Inflammatory macrophage treated with lipopolysaccharide for 4 hours (primary cell): ENCODE measurements at places on chromosomes 5 and 9.

- no peak for DNase-seq
Observed at GRCh38 chr9:132670457-132671391, at the start of gene GTF3C4. Gene GTF3C4 (plus strand): TSS chr9:132670464. CDS start chr9:132670599, 135 bp downstream.

DNA sequence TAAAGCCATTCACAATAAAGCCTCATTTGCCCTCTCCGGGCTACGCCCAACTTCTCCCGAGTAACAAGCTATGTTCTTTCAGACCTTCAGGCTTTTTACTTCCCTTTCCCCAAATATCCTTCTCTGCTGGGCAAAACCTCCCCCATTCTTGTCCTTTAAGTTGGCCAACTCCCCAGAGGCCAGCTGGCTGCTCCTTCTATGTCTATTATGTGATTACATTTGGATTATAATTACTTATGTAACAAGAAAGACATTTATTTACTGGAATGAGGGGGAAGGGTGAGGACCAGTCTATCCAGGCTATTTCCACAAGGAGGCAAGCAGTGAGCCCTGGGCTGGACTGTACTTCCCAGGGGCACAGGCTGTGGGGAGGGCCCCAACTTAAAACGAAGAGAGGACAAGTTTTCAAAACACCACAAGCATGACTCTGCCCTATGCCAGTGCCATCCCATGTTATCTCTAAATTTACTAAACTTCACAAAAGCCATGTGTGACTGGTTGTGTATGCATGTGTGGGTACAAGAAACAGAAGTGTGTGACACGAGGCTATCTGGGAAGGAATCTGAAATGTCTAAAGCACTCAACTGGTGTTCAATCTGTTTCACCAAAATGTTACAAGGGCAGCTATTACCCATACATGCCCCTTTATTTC, 84.5 kb downstream of the GNAQ start:
- peak; percentile 40 for DNase-seq

DNA sequence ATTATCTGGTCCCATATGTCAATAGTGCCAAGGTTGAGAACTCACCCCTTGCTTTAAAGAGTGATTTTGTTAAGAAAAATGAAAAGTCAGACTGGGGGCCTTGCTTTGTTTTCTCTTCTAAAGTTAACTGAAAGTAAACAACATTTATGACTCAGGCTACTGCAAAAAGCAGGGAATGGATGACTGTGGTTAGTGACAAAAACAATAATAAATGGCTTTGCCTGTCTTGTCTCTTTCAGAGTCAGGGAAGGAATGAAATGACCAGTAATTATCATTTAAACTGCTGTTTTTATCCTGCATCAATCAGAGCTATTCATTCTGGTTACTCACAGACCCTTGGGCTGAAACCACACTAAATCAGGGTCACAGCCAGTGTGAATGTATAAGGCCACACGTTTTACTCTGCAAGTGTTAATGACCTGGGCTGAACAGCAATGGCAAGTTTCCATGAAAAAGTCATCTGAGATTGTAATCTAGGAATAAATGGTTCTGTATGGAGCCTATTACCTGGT, 112.2 kb downstream of the ZNF608 start:
- no peak for DNase-seq

GRCh38 chr5:104652271-104652861, 1089.8 kb upstream of the NUDT12 start:
- DNase-seq = no peak

- DNase-seq = no peak
Observed at GRCh38 chr9:19108038-19108437, 5.3 kb upstream of the HAUS6 start.

GRCh38 chr5:84372066-84372695, 12.5 kb downstream of the EDIL3 start:
- no peak for DNase-seq

DNA sequence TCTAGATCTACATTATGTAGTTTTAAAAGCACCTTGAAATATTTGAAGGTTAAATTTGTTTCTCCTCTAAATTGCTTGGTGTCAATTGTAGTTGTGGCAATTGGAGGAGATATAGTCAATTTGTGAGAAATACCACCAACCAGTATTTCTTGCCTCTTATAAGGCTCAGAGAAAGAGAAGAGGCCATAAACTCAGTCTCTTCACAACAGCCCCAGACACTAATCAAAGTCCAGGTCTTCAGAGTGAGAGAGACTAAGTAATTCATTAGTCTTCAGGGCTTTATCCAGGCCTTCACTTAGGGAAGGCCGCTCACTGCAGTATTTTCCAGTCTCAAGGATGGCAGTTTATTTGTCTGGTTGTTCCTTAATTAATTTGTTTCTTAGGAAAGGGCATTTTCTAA, 168.0 kb upstream of the RGMB start:
- no peak for DNase-seq

- no peak for DNase-seq
Observed at GRCh38 chr5:411728-412127, 31.2 kb upstream of the EXOC3 start.

- no peak for DNase-seq
Observed at GRCh38 chr9:136917902-136918301, 26.6 kb downstream of the FBXW5 start.

DNA sequence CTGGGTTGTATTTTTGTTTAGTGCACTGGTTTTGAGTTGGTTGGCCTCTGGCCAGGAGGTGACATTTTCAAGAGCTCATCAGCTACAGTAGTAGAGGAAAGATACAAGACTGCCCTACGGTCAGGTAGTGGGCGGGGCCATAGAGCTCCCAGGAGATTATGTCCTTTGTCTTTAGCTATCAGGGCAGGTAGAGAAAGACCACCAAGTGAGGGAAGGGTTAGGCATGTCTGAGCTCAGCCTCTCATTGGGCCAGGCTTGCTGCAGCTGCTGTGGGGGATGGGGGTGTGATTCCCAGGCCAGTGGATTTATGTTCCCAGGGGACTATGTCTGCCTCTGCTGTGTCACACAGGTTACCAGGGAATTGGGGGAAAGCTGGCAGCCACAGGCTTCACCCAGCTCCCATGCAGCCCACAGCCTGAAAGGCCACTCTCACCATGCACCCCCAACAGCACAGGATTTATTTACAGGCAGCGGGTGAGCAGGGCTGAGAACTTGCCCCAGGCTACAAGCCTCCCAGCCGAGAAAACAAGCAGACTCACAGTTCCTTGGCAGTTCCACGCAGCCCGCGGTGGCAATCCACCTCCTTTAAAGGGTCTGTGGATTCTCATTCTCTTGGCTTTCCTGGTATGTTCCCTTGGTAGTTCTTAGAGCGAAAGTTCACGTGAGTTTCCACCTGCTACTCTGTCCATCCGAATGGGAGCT, 37.5 kb upstream of the BOD1 start:
- no peak for DNase-seq

GRCh38 chr5:8756498-8757084, 789.3 kb downstream of the SEMA5A start:
- DNase-seq = no peak

DNA sequence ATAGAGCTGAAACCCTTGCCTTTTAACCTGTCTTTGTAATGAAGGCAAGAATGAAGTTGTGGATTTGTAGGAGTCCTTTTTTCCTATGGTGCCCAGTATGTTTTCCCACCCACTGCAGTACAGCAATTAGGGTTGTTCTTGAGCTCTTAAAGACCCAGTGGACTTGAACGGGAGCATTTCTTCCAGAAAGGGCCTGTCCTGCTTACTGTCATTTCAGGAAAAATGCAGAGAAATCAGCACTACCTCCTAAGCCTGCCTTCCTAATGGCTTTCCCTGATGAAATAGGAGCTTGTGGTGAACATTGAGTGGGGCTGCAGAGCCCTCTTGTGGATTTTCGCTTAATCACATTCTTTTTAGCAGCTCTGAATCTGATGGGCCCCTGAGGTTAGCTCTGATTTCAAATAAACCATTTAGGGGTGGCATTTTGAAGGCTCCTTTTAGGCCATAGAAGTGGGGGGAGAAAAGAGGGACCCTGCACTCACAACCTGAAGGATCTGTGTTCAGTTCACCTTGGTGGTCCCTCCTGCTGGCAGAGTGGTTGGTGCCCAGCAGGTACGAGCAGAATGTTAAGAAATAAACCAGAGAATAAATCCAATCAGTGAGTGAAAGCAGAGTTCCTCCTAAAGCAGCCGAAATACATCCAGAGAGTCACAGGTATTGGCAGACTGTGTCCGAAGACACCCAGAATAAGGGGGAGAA, 188.0 kb upstream of the KLF9 start:
- peak; percentile 73 for DNase-seq

DNA sequence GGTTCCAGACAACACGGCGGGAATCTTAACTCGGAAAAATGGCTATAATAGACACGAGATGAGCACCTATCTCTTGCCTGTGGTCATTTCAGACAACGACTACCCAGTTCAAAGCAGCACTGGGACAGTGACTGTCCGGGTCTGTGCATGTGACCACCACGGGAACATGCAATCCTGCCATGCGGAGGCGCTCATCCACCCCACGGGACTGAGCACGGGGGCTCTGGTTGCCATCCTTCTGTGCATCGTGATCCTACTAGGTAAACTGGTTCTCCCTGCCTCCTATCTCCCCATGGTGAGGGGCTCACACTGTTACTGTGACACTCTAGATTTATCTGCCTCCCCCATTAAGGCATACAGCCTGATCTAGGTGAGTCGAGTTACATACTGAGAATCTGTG, 124.2 kb downstream of the CDH6 start:
- DNase-seq = no peak

GRCh38 chr5:1324301-1324700, 20.6 kb downstream of the CLPTM1L start:
- DNase-seq = no peak

DNA sequence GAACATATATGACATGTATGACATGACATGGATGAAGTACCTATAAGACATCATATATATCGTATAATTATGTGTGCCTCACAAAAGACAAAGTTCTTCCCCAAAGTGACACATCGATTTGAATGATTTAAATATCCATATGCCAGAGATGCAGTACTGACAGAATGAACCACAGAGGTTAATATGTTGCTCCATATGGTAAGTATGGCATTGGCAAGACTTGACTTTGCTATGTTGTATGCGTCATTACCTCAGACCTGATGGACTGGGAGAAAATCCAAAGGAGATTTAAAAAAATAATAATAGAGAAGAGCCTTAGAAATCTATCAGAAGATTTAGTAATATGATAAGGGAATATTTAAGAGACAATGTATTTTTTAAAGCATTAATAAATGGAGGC, 263.2 kb downstream of the PJA2 start:
- no peak for DNase-seq

DNA sequence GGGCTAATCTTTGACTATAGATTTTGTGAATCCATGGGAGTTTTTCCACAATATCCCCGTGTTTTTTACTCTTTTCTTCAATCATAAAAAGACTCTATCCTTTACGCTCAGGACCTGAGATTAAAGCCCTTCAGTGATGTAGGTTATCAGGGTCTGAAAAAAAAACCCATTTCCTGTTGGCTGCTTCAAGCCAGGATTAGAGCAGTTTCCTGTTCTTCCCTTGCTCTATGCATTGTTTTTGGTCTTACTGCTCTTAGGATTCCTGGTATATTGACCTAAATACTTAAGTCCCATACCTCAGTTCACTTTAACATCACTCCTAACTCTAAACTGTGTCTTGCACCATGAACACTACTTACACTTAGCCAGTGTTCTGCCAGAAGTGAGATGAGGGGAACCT, 319.3 kb upstream of the CHD1 start:
- no peak for DNase-seq

DNA sequence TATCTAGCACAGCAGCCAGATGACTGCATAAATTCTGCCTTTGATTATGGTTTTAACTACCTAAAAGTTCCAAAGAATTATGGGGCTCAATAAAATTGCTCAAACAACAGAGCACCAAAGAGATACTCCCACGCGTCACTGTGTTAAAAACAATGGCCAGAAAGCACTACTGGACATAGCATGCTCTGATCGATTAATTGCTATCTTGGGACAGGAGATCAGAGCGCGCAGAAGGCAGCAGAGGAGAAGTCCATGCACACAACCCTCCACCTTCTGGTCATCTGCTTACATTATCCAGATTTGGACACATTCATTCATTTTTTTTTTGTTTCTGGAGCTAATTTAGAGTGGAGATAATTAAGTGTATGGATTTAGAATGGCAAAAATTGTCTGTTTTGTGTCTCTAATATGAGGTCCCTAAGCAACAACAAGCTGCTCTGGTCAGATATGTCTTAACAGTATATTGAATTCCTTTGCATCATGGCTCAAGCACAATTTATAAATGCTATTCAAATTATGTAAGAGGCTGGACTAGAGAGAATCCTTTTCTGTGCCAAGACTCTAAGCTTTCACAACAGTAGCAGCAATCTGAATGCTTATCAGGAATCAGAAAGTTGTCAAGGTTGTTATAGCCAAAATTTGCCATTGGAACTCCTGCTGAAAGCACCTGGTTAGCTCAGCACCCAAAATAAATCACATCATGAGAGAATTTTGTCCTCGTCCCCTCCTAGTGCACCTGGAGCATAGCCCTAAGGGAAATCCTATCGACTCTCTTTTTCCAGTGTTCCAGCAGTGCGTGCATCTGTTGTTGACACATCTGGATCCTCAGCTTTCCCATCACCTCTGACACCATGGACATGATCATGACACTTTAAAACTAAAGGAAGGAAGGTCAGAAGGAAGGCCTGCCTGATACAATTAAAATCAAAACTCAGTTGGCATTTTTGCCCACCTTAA, 98.6 kb upstream of the HMHB1 start:
- no peak for DNase-seq

- DNase-seq = no peak
Observed at GRCh38 chr5:178997191-178997590, 2.1 kb upstream of the GRM6 start.

DNA sequence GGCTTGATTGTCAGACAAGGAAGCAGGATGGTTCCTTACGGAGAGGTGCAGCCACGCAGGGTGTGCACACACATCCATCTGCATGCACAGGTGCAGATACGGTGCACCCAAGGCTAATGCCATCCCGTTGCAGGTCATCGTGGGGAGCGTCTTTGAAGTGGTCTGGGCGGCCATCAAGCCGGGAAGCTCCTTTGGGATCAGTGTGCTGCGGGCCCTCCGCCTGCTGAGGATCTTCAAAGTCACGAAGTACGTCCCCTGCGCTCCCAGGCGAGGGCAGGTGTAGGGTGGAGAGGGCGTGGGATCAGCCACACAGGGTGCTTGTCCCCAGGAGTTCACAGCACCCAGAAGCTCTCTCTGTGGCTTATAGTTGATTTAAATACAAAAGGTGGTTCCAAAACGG, 106.4 kb downstream of the CACNA1B start:
- DNase-seq = no peak

GRCh38 chr5:21765406-21765805, 1087.7 kb downstream of the CDH12 start:
- DNase-seq = peak; percentile 62

DNA sequence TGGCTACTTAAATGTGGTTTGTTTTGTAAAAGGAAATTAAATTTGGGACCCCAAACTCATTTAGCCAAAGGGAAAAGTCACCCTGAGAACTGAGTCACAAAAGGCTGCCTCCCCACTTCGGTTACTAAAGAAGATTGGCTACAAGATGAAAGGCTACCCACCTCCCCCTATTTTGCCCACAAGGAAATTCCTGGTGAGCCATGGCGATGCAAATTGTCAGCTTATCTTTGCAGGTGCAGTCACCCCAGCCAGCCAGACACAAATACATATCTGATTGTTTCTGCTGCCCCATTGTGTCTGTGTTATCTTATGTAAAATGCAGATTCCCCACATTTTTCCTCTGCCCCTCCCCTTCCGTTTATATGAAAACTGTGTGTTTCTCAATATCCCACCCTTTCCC, 8.9 kb downstream of the PAEP start:
- no peak for DNase-seq

GRCh38 chr9:137575716-137576411, 2.9 kb downstream of the DPH7 start:
- no peak for DNase-seq

- DNase-seq = no peak
Observed at GRCh38 chr5:98637557-98637956, 135.9 kb upstream of the RGMB start.
